ENCODE measurements at places on chromosomes 16 and 17.

DNA sequence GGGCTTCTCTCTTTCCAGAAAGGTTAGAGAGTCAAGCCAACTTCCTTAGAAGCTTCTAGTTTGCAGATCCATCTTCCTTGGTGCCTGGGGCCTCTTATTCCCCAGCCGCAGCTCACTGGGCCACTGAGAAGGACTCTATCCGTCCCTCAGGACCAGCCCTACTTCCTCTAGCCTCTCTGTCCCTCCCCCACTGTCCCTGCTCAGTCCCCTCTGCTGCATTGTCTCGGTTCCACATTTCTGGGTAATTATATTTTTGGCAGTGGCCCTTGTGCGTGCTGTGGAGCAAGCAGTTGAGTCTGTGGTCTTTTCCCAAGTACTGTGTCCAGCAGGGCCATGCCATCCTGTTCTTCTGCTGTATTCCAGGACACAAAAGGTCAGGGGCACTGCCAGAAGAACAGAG is 17.8 kb downstream of the IRX3 start:
- DNase-seq = no peak

GRCh38 chr17:63420868-63421680 is 25.0 kb downstream of the CYB561 start:
- DNase-seq = no peak

DNA sequence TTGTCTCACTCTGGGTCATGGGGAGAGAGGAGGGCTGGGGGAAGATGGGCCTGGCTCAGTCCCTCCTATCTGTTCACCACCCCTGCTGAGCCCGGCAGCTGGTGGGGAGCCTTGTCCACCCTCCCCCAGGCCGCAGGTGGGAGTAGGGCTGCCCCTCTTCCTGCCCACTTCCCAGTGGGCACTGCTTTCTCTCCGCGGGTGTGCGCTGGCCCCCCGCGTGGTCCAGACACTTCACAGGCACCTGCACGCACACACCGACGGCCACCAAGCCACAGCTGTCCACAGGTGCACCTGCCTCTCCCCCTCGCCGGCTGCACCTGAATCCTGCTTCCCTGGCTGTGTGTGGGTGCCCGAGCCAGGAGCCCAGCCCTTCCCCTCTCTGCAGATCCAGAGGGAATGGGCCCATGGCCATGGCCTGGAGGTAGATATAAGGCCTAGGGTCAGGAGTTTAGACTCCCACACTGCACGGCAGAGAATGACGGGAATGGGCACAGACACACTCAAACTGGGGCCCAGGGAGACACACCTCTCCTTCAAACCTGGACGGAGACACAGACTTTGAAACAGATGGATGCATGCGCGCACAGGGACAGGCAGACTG is 2.0 kb downstream of the NHERF2 start:
- no peak for DNase-seq

GRCh38 chr16:75333721-75334163 is 82.3 kb upstream of the BCAR1 start:
- no peak for DNase-seq

GRCh38 chr17:9204637-9205329 is 183.5 kb downstream of the NTN1 start:
- no peak for DNase-seq

DNA sequence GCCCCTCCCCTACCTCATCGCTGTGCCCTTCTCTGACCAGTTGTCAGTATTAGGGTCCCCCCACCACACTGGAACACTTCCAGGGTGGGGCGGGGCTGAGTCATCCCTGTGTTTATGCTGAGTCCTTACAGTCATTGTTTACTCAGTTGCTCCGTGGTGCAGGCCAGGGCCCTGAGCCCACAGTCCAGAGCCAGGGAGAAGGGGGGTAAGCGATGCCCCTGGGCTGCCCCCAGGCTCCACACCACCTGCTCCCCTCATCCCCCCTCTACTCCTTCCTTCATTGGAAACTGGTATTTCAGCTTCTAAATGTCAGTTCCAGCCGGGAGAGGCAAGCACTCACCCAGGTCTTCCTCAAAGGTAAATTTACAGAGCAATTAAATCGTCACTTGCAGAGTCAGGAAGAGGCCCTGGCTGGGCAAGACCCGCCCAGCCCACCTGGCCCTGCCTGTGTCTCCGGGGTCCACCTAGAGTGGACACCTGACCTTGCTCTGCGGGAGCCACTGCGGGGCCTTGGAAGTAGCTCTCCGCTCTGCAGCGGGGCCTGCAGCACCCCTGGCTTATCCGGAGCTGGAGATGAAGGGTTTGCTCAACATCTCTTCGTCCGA is 4.8 kb downstream of the ATP2A3 start:
- no peak for DNase-seq

DNA sequence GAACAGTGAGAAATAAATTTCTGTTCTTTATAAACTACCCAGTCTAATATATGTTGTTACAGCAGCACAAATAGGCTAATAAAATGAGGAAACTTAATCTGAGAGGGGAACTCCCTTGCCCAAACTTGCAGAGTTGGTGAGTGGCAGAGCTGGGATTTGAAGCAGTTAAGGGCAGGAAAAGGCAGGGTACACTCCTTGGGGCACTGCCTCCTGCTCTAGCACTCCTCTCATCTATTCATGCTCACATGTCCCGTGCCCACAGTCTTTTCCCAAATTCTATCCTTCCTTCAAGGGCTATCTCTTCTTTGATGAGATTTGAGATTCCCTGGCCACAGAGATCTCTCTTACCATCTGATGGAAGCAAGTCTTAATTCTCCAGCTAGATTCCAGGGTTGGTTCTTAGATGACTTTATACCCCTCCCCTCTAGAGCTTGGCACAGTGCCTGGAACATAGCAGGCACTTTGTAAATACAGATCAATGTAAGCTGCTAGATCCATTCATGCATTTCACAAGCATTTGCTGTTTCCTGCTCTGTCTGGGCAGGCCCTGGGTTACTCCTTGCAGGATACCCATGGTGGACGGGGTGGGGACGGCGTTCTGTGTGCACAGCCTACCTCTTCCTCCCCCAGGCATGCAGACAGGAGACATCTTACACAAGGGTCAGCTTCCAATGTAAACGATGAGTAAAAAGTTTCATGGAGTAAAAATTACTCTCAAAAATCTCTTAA is 39.2 kb upstream of the ABCC12 start:
- no peak for DNase-seq

DNA sequence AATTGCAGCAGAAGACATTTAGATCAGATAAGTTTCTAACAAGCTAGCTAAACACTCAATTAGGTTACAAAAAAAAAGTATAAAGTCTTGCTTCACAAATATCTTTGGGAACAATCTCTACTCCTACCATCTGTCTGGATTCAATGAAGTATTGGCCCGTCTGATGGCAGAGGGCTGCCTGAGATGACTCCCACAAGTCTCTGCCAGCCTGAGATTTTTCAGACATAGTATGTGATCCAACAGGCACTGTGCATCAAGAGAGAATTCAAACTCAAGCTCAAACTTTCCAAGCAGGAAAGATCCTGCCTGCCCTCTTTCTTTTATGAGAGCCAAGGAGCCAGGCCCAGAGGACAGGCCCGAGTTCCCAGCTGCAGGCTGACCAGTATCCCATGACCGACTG is 22.6 kb downstream of the SLC39A11 start:
- DNase-seq = no peak

DNA sequence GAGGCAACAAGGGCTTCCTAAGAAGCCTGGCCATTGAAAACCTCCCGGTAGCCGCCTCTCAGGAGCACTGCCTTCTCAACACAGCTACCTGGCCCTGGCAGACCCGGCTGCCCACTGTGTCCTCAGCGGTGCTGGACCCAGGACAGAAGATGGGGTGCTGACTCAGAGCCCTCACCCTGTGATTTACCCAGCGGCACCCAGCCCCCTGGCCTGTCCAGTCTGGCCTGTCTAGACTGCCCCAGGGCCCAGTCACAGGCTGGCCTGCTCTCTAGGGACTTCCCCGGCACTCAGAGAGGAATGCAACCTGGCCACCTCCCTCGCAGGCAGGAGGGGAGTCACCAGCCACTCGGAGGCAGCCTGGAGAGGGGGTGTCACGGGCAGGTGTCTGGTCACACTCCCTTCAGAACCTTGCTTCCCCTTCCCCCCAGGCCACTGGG is 20.1 kb downstream of the PIEZO1 start:
- no peak for DNase-seq

- no peak for DNase-seq
Measured at GRCh38 chr17:27506348-27507218, 50.3 kb downstream of the KSR1 start.

- DNase-seq = no peak
Measured at GRCh38 chr16:86740906-86741799, 162.8 kb downstream of the FOXL1 start.

- DNase-seq = no peak
Measured at GRCh38 chr17:29169806-29170591, 10.2 kb downstream of the MYO18A start.

All from CD4-positive, alpha-beta T cell treated with Interleukin-17A for 1 hour (primary cell).